ENCODE measurements at places on chromosomes 6 and 20.

DNA sequence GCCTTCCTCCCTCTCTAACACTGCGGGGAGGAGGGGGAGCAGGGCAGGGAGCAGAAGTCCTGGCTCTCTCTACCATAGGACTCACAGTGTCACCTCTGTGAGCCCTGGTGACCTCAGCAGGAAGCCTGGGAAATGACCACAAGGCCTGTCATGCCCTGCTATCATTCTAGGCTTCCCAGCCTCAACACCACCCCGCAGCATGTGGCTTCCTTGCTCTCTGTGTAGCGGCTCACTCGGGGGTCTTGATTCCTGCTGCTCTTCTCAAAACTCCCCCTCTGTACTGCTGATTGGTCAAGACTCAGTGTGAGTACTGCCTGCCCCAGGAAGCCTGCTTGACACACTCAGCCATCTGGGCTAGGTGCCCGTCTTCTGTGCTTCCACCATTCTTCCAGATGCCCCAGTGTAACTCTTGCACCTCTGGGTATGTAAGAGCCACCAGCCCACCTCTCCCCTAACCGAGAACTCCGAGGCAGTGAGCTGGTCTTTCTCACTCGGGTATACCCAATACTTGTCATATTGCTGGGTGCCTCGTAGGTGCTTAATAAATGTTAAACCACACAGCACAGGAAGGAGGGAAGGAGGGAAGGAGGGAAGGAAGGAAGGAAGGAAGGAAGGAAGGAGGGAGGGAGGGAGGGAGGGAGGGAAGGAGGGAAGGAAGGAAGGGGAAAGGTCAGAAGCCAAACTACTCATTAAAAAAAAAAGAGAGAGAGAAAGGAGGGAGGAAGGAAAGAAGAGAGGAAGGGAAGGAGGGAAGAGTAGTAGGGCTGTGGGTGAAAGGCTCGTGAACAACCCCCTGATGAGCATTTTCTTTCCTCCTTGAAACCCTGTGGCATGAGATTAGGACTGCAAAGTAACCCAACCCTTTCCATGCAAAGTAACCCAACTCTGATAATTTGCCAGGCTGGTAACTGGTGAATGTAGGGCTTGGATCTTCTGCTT is 5.0 kb downstream of the MDFI start:
- DNase-seq = no peak

DNA sequence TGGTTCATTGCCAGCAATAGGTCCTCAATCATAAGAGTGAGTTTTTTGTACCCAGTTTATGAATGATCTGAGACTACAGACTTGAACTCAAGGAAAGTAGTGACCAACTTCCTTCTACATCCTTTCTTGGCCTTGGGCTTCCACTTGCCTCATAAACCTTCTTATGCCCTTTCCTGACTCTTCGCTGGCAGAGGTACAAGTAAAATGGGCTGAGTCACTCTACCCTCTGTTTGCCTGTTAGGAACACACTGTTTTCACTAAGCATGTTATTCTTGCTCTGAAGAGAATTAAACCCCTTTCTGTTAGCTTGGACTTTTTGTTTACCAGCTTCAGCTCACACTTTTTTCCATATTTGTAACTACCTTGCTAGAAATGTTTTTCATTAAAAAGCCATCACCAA is 74.4 kb downstream of the PKHD1 start:
- DNase-seq = no peak

GRCh38 chr6:168497381-168497780 is 56.4 kb downstream of the SMOC2 start:
- DNase-seq = no peak

DNA sequence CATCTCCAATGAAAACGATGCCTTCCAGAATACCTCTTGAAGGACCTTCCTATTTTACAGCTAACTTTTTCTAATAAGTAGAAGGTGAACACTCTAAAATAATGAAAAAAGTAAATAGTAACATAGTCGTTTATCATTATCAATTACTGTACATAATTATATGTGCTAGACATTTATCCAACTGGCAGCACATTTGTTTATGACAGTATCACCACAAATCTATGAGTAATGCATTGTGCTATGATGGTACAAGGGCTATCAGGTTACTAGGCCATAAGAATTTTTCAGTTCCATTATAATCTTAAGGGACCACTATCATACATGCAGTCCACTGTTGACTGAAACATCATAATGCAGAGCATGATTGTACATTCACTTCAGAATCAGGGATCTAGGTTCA is 68.4 kb downstream of the ATG5 start:
- DNase-seq = no peak

DNA sequence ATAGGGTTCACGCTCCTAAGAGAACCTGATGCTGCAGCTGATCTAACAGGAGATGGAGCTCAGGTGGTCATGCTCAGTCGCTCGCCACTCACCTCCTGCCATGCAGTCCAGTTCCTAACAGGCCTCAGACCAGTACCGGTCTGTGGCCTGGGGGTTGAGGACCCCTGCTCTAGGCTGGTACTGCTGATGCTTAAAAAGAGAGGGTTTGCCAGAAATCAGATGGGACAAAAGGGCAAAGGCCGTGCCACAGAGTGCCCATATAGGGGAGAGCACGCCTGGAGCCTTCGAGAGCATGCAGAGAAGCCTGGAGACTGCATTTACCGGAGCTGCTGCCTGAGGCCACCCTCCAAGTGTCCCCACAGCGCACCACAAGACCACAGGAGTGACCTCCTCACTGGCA is 75.5 kb downstream of the PTPN1 start:
- no peak for DNase-seq

GRCh38 chr6:129364037-129364436 is 345.9 kb downstream of the ARHGAP18 start:
- no peak for DNase-seq

DNA sequence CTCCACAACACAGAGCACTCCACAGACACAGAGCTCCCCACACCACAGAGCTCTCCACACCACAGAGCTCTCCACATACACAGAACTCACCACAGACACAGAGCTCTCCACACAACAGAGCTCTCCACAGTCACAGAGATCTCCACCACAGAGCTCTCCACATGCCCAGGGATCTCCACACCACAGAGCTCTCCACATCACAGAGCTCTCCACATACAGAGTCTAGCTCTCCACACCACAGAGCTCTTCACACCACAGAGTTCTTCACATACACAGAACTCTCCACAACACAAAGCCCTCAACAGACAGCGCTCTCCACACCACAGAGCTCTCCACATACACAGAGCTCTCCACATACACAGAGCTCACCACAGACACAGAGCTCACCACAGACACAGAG is 55.3 kb downstream of the ERMARD start:
- no peak for DNase-seq

DNA sequence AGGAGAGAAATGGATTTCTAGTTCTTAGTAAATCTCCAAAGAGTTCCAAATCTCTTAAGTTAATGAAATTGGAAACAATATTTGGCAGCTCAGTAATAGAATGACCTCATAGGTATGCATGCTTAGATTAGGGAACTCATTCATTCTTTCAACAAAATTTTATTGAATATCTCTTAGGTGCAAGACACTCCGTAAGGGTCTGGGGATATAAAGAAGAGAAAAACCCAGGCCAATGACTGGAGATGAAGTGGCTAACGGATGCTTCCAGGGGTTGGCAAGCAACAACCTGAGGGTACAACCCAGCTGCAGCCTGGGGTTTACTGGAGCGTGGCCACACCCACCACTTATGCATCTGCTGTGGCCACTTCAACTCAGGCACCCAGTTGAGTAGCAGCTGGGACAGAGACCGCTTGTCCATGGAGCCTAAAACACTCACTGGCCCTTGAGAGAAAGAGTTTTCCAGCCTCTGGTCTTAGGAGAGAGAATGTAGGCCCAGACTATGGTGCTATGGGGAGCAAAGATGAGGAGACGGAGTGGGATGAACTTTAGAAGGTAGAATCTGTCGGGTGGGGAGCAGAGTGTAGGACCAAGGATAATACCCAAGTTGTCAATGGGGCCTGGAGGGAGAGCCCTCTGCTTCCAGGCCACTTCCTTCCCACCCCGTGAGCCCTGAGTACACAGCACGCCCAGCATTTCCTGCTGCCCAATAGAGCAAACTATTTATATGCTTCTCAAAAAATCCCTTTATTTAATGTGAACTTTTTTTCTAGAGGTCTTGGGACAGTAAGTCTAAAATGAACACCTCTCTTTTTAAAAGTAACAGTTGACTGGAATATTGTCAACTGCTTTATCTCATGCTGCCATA is 46.8 kb upstream of the PXDC1 start:
- DNase-seq = no peak

DNA sequence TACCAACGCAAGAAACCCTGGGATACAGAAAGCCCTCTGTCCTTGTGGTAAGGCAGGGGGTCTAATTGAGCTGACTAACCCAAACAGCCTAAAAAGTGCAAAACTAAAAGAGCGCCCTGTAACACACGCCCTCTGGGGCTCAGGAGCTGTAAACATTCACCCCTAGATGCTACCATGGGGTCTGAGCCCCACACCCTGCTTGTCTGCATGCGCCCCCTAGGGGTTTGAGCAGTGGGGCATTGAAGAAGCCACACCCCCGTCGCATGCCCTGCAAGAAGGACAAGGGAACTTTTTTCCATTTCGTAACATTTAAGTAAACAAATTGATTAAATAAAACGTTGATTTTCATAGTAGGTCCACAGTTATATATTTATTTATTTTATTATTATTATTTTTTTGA is 616.9 kb upstream of the MAN1A1 start:
- DNase-seq = no peak

DNA sequence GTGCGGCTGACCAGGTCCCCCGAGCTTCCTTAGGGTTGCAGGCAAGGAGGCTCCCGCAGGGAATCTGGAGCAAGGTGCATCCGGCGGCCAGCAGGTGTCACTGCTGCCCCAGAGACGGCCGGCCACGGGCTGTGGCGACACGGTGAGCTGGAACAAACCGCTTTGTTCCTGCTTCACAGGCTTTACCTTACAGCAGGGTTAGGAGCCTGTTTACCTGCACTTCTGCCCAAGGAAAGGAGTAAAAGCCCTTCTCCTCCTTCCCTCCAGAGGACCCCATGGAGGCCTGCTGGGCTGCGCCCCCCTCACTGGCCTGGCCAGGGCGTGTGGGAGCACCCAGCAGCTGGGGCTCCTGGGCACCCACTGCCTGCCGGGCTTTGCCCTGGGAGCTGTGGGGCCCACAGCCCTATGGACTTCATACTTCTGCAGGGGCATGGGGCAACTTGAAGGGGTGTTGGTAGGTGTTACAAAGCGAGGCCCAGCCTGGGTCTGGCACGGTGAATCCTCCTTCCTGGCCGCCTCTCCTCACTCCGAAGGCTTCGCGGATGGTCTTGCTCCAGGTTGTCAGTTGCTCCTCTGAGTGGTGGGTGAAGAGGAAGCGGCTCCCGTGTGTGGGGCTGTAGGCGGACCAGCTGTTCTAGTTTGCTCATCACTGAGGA is 88.4 kb downstream of the CDC5L start:
- DNase-seq = peak; percentile 58

GRCh38 chr20:44135012-44135412 is 52.0 kb downstream of the JPH2 start:
- DNase-seq = no peak

GRCh38 chr6:73506246-73506645 is 14.6 kb downstream of the EEF1A1 start:
- no peak for DNase-seq

DNA sequence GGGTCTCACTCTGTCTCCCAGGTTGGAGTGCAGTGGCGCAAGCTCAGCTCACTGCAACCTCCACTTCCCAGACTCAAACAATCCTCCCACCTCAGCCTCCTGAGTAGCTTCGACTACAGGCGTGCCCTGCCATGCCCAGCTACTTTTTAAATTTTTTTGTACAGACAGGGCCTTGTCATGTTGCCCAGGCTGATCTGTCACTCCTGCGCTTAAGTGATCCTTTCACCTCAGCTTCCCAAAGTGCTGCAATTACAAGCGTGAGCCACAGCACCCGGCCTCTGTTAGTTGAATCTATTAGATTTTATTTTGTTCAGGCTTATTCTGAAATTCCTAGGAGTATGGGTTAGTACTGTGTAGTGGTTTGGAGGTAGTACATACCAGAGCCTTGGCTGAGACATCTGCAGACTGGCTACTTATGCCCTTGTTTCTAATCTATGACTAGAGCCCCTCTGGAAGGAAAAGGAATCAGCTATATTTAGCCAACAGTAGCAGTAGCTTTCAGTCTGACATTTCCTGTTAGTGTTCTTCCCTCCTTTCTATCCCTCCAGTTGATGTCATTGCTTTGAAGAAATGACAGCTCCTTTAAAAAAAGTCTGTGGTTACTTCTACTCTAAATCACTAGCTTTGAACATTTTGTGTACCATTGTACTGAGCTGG is 74.4 kb downstream of the ITCH start:
- DNase-seq = no peak

DNA sequence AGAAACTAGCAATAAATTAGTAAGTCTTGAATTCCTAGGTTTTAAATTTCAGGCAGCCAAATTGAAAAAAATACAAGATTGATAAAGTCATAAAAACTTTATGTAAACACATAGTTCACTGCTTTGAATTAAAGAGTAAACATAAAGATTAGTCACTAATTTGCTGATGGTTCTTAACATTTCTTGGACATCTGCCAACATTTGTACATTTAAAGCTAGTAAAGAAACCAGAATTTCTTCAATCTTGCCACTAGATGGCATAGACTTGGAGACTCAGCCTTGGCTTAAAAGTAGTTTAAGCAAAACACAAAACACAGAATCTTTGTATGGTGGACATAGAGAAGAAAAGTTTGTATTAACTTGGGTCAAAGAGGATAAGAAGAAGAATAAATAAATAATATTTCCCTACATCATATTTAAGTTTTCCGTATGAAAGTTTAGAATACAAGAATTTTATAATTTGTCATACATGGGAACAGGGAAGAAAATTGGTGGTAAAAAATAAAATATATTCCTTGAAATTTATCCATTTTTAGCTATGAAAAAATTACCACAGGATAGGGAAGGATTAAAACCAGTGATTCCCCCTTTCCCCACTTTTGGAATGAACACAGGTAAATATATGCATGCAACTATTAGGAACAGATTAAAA is 41.7 kb upstream of the FAM135A start:
- DNase-seq = no peak
